ENCODE measurements at places on chromosomes 3 and 15. TPM values are rescaled to one million over a fixed set of nuclear protein-coding genes. Genes with fewer than 3 reads are reported as not detected.

GRCh38 chr3:177994976-177995375, 541.3 kb upstream of the KCNMB2 start:
- no peak for DNase-seq
- H3K36me3 ChIP-seq, result no peaks in the 10 kb centered on the region
- H3K27me3 ChIP-seq, result no peaks in the 10 kb centered on the region
- no peaks in the 10 kb centered on the region for H3K4me1 ChIP-seq

Gene SAMD7
- not detected for total RNA-seq

GRCh38 chr3:16500093-16500492, 13.4 kb downstream of the RFTN1 start:
- H3K4me1 ChIP-seq, result peaks cover 8% of the 10 kb centered on the region
- no peaks in the 10 kb centered on the region for H3K36me3 ChIP-seq
- no peak overlapping the region for H3K4me3 ChIP-seq
- no peak overlapping the region for H3K27ac ChIP-seq
- DNase-seq, result no peak
- no peaks in the 10 kb centered on the region for H3K27me3 ChIP-seq

DNA sequence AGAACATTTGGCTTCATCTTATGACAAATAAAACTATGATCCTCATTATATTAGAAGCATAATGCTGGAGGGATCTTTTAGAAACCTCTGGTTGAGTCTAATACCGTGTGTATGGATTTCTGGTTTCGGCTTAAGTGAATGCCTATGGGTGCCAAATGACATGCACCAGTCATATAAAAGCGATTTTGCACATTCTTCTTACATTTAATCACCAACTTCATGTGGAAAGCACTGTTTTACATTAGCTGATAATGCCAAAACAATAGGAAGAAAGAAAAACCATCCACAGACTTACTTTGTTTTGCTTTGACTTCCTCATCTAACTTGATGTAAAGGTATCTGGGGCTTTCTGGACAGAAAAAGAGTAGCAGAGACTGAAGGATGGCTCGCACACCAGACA, 20.9 kb downstream of the SLC2A2 start:
- no peak for DNase-seq
- H3K4me1 ChIP-seq, result no peaks in the 10 kb centered on the region
- no peaks in the 10 kb centered on the region for H3K27me3 ChIP-seq
- no peaks in the 10 kb centered on the region for H3K36me3 ChIP-seq
- no peak overlapping the region for H3K27ac ChIP-seq
- H3K4me3 ChIP-seq, result no peak overlapping the region

DNA sequence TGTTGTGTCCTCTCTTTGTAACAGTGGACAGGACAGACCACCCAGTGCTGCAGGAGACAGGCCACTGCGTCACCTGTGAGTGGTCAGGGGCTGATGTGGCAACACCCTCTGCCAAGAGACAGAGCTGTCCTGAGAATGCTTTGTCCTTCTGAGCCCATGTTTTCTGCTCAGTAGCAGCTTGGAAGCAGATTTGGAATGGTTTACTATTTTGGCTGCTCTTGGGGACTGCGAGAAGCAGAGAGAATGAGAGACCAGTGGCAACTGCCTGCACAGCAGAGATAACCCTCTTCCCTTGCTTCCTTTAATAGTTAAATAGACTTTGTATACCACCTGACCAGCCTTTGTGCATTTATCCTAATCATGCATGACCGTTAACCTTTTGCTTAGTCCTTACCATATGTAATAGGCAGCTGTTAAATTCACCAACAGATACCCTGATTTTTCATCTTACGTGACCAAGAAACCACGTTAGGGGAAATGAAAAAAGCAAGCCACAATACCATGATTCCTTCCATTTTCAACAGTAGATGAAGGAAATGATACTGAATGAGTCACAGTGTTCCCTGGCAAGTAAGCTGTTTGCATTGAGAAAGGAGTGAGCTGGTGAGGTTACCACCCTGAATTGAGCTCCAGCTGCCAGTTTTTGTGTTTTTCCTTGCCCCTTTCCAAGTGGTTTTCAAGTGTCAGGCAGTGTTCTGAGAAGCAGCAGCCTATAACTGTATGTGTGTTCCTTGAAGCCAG, 35.5 kb downstream of the B3GALNT1 start:
- peaks cover 17% of the 10 kb centered on the region for H3K4me1 ChIP-seq
- no peaks in the 10 kb centered on the region for H3K27me3 ChIP-seq
- H3K4me3 ChIP-seq, result no peak overlapping the region
- peak overlapping the region; percentile 40 for H3K27ac ChIP-seq
- peaks cover 25% of the 10 kb centered on the region for H3K36me3 ChIP-seq

GRCh38 chr3:125634336-125634950, 39.1 kb upstream of the OSBPL11 start:
- no peak for DNase-seq
- H3K4me1 ChIP-seq, result no peaks in the 10 kb centered on the region
- H3K27ac ChIP-seq, result no peak overlapping the region
- H3K4me3 ChIP-seq, result no peak overlapping the region
- no peaks in the 10 kb centered on the region for H3K36me3 ChIP-seq
- H3K27me3 ChIP-seq, result no peaks in the 10 kb centered on the region

GRCh38 chr3:178900029-178900646, 171.5 kb downstream of the ZMAT3 start:
- H3K36me3 ChIP-seq, result no peaks in the 10 kb centered on the region
- DNase-seq, result no peak
- H3K4me1 ChIP-seq, result no peaks in the 10 kb centered on the region
